ENCODE measurements at places on chromosomes 12 and 14.

GRCh38 chr12:121905746-121906145 is 12.6 kb upstream of the CFAP251 start:
- DNase-seq = no peak

DNA sequence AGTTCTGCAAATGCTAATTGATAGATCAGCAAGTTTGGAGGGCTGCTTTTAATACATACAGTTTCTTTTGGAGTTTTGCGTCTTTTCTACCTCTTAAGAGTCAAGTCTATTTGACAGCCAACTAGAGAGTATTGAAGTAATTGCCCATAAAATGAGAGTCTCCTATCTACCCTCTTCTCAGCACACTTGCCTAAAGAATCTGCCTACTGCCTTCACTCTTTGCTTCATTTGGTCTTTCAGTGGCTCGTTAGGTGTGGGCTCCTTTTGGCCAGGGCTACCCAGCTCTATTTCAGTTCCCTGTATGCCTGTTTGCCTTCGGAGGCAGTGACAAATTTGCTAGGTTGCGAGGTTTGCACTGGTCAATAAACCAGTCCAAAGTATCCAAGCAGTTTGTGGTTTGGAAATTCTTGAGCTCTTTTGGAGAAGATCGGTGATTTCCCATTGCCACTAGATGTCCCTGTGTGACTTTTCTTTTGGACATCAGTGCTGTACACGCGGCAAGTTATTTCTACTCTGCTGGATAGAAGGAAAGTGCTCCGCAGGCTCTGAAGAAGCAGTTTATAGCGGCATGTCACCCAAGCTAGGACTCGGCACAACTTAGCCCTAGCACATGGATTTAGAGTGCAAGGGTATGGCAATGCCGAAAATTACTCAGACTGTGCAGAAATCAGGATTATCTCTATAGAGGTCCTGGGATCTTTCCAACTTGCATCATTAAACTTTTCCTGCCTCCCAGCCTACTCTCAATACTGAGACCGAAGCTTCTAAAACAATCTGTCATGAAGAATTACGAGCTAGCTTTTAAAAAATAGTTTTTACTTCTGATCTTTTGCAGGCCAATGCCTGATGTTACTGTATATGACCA is 38.6 kb downstream of the MGST1 start:
- DNase-seq = peak; percentile 46

DNA sequence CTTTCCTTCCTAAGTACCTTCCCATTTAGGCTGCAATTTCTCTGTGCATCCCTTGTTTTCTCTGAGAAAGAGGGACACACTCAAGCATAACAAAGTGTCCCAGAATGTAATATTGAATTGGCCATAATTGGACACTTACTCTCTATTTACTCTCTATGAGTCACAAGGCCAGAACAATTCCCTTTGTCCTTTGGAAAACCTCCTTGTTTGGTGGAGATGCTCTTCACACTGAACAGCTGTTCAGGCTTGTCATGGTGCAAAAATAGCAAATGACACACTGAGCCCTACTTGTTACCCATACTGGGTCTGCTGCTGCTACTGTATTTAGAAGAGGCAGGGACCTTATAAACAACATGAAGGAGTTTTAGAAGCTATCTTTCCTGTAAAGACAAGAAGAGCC is 1590.5 kb upstream of the TMEM132C start:
- no peak for DNase-seq

DNA sequence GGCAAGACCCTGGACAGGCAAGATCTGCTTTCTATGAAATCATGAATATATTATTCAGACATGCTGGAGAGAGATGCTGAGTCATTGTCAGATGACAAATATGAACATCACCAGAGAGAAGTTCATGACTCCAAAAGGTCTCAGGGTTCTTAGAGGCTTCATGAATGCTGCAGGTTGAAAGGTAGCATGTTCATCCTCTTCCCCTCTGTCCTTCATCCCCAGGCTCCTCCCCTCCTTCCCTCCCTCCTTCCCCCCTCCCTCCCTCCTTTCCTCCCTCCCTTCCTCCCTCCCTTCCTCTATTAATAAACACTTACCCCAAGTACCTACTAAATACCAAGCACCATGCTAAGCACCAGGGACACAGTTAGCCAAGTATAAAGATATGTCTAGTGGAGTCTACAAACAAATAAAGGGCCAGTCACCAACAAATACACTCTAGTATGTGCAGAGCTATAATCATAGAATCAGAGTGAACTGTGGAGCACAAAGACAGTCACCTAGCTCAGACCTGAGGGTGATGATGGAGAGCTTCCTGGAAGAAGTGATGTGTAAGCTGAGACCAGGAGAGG is 46.2 kb downstream of the RPH3A start:
- no peak for DNase-seq

GRCh38 chr12:68515793-68516192 is 94.9 kb upstream of the RAP1B start:
- no peak for DNase-seq

DNA sequence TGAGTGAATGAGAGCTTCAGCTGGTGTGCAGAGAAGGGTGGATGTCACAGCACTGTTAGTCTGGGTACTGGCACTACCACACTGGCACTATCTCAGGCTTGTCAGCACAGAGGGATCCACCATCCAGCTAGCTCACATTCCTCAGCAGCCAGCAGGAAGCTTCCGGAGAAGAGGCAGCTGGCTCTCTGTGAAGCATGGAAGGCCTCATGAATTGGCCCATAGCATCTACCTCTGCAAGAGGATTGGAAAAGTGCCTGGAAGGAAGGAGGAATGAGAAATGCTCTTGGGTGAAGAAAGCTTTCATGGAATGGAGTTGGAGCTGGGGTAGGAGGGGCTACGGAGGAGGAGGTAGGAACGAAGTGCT is 9.9 kb downstream of the KRT83 start:
- no peak for DNase-seq

- DNase-seq = no peak
Observed at GRCh38 chr12:127810041-127810440, 456.9 kb upstream of the TMEM132C start.

- no peak for DNase-seq
Observed at GRCh38 chr14:62866376-62866775, 178.9 kb downstream of the KCNH5 start.

DNA sequence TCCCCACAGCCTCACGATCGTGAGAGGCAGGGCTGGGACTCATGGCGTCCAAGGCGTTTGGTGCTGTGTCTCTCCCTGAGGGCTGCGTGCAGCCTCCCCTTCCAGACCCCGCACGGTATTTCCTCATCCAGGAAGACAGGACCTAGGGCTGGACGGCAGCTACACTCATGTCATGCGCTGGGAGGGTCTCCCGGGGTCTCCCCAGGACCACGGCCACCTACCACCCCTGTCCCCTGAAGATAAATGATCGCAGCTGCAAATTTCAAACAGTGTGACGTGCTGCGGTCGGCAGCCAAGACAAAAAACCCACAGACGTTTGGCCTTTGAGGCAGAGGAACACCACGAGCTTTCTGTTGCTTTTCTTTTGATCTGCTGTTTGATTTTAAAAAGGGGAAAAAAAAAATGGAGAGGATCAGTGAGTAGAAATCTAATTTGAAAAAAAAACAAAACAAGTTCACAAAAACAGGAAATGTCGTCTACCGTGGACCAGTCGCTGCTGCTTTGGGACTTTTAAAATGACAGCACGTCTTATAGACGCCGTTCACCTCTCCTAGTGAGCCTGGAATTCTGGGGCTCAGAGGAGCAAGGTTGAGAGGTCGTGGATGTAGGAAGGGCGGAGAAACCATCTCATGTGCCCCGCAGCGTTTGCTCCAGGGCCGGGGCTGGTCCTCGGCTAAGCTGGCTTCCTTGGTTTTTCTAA is 237.6 kb downstream of the SLC41A2 start:
- no peak for DNase-seq

DNA sequence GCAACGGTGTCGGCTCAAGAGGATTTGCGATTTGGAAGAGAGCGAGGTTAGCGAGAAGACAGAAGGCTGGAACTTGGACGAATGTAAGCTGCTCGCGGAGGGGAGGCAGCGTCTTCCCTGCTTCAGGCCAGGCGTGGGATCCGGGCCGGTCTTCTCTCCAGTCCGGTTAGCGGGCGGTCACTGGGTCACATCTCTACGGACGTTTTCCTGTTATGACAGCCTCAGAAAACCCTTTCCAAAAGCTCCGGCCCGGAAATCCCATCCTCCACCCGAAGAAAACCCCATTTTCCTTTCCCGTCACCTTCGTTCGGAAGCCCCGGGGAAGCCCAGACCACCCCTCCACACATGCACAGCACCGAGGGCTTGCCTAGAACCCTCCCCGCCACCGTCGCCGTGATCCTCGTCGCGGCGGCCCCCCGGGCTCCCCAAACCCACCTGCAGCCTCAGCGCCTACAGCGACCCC is 268 bp downstream of the NDUFB1 start:
- DNase-seq = peak; percentile 20

- no peak for DNase-seq
Observed at GRCh38 chr14:38646391-38646790, 390.5 kb upstream of the CLEC14A start.

DNA sequence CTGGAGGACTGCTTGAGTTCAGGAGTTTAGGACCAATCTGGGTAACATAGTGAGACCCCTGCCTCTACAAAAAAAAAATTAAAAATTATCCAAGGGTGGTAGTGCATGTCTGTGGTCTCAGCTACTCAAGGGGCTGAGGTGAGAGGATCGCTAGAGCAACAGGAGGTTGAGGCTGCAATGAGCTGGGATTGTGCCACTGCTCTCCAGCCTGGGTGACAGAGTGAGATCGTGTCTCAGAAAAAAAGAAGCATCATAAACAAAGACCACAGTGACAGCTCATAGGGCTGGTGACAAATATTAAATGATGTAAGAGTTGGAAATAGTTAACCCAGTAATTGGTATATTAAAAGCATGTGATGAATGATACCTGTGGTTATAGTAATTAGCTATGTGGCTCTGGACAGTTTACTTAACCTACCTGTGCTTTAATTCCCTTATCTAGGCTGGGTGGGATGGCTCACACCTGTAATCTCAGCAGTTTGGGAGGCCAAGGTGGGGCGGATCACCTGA is 68.0 kb downstream of the GSC start:
- no peak for DNase-seq

DNA sequence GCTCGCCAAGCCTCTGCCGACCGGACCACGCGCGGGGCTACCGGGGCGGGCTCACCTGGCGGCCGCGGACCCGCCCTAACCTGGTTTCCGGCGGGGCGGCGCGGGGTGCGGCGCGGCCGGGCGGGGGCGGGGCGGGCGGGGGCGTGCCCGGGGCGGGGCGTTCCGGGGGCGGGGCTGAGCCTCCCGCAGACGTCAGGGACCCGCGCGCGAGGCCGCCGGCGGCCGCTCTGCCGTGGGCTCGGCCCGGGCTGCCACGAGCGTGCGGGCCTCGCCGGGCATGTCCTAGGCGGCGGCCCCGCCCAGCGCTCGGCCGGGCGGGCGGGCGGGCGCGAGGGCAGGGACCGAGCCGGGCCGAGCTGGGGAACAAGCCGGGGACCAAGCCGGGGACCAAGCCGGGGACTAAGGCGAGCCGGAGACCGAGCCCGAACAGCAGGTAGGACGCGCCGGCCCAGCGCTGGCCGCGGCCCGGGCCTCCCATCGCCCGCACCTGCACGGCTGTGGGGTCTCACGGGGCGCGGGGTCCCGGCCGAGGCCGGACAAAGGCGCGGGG is at the start of gene CEP170B:
CEP170B (plus strand) TSS at position 188 of the 550 bp plus-strand sequence. CDS start 3,183 bp downstream, outside the sequence.
- no peak for DNase-seq

DNA sequence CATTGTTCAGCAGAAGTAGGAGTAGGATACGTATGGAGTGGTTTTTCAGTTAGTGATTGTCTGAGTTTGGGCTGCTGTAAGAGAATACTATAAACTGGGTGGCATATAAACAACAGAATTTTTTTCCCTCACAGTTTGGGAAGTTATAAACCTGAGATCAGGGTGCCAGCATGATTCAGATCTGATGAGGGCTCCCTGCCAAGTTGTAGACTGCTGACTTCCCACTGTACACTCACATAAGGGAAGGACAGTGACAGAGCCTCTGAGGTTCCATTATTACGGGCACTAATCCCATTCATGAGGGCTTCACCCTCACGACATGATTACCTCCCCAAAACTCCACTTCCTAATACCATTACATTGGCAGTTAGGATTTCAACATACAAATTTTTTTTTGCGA is 50.7 kb downstream of the ACSM4 start:
- no peak for DNase-seq

DNA sequence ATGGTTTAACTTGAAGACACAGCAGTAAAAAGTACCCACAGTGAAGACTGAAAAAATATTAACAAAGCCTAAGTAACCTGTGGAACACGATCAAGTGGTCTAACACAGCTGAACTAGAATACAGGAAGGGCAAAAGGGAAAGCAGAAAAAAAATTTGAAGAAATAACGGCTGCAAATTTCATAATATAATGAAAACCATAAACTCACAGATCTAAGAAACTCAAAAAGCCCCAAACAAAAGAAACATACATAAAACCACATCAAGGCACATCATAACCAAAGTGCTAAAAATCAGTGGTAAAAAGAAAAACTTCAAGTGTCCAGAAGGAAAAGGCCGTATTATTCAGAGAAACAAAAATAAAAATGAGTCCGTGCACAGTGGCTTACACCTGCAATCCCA is 30.9 kb downstream of the SPPL3 start:
- DNase-seq = no peak

GRCh38 chr12:104516821-104517220 is 60.1 kb downstream of the CHST11 start:
- DNase-seq = no peak

- no peak for DNase-seq
Observed at GRCh38 chr12:45065125-45065626, 14.3 kb upstream of the DBX2 start.

GRCh38 chr12:29429999-29430715 is 49.2 kb upstream of the ERGIC2 start:
- DNase-seq = peak; percentile 12
